ENCODE measurements at places on chromosomes 6 and 20.
A peak's percentile ranks its signal among the peaks of the same experiment; 100 is the strongest.

DNA sequence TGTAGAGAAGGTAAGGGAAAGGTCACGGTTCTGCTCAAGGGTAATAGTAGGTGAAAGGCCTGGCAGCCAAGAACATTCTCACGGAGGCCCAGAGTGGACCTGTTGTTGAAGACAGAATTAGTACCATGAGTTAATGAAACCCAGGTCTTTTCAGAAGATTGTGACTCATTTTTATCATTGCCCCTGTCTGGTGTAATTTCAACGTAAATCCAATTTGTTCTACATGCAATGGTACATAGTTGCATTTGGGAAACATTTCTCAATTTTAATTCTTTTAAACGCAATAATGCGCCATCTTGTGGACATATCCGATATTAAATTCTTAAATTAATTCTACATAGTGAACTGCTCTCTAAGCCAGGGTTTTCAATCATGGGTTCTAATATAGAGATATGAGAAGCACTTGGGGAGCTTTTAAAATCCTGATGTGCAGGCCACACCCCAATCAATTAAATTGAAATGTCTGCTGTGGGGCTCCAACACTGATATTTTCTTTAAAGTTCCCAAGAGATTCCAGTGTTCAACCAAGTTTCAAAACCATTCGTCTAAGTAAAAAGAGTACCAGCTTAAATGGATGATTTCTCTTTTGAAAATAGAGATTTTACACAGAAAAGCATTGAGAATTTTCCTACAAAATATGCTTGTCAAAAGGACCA lies 257.4 kb downstream of the PLCB1 start:
- peak; percentile 71 for DNase-seq

DNA sequence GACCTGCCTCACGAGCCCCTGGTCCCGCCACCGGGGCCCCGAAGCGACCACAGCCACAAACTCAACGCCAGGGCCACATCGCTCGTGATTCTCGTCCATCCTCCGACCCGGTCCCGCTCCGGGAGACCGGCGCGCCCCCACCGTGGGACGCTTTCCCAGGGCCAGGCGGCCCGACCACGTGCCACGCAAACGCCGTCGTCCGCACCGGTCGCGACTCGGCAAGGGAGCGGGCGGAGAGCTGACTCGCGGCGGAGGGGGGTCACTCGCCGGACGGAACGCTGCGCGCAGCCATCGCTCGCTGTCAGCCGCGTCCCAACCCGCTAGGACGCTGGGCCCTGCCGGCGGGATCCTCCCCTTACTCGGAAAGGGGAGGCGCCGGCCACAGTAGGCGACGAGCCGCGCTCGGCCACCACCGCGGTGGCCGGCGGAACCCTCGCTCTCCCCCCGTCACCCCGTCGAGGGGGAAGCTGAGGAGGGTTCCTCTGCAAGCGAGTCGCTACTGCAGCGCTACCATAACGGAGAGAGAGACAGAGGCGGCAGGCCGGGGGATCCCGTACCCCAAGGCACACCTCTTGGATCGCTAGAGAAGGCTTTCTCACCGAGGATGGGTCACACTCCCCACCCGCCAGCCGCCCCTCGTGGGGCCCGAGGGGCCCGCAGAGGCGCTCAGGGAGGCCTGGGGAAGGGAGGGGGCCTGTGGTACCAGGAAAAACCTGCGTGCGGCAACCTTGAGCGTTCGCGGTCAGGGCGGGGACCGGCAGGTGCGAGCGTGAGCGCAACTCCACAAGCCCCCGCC lies 511.8 kb upstream of the ZNF337 start:
- DNase-seq = no peak

GRCh38 chr20:10356628-10357027 lies 77.4 kb downstream of the MKKS start:
- no peak for DNase-seq

DNA sequence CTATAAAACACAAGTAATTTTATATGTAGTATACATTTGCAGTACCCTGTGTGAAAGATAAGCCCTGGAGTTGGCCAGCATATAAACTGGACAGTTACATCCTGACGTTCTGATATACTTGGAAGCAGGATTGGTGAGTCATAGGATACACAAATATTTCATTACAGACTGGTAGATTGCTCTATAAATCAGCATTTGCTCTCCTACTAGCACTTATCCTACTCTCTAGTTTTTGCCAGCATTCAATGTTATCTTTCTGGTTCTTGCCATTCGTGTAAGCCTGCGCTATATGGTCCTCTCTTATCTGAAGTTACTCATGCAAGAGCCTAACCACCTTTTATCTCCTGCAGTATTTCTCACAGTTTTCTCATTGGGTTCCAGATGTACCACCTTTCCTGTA lies 680.2 kb upstream of the MMS22L start:
- peak; percentile 40 for DNase-seq

DNA sequence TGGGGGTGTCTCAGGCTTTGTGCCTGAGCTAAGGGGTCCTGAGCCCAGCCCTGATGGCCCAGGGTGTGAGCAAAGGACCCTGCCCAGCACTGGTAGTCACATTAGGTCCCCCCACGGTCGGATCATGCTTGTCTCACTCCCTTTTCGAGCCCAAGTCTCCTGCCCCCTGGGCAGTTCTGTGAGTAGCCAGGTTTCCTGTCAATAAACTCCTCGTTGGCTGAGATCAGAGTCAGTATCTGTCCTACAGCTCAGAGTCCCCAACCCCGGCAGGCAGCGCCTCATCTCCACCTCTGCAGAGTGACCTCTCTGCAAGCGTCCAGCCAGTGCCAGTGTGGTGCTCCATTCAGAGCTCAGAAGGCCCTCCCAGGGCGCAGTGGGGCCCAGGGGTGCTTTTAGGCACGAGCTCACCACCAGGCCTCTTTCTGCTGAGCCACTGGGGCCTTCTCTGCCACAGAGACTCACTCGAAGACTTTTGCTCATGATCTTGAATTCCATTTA lies 93.7 kb upstream of the PMEPA1 start:
- DNase-seq = no peak

Data from astrocyte of the spinal cord (primary cell).